ENCODE measurements at places on chromosomes 13 and 19.

DNA sequence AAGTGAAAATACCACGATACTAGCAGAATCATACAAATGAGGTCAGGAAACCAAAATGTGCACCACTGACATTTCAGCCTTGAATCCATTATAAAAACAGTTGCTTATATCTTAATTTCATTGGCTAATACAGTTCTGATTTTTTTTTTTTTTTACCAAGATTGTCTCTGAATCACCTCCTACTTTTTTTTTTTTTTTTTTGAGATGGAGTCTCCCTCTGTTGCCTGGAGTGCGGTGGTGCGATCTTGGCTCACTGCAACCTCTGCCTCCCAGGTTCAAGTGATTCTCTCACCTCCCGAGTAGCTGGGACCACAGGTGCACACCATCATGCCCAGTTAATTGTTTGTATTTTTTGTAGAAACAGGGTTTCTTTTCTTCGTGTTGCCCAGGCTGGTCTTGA is 270.2 kb downstream of the LMO7 start:
- no peak for DNase-seq

DNA sequence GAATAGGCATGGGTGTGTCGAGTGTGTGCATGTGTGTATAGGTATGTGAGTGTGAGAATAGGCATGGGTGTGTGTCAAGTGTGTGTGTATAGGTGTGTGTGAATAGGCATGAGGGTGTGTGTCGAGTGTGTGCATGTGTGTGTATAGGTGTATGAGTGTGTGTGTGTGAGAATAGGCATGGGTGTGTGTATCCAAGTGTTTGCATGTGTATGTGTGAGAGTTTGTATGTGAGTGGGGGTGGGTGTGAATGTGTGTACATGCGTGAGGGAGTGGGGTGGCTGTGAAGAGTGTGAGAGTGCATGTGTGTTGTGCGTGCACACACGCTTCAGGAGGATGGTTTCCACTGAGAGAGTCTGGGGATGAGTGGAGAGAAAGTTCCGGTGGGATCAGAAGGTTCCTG is 13.5 kb downstream of the EVI5L start:
- DNase-seq: no peak

DNA sequence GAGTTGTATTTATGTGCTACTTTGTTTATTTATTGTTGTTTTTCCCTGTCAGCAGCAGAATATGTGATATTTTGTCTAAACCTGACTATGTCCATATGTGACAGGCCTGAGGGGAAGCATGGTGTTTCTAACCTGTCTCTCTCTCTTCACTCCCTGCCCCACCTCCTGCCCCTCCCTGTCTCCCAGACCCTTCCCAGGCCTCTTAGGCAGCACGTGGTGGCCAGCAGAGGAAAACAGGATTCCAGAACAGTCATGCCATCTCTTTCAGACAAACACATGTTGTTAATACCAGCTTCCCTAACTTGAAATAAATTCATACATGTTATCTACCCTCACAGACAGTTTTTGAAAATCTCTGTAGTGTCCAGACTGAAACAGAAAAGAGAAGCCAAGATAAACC is 31.0 kb upstream of the ATP11A start:
- no peak for DNase-seq

DNA sequence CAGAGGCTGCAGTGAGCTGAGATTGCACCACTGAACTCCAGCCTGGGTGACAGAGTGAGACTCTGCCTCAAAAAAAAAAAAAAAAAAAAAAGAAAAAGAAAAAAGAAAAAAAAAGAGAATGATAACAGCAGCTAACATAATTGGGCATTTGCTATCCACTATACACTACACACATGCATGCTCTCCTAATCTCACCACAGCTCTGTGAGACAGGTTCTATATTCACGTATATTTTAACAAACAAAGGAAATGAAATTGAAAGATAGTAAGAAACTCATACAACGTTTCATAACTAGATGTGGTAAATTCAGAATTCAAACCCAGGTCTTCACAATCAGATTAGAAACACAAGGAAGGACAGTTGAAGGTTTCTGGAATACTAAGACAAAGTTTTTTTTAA is 265.7 kb downstream of the DIAPH3 start:
- DNase-seq: no peak

DNA sequence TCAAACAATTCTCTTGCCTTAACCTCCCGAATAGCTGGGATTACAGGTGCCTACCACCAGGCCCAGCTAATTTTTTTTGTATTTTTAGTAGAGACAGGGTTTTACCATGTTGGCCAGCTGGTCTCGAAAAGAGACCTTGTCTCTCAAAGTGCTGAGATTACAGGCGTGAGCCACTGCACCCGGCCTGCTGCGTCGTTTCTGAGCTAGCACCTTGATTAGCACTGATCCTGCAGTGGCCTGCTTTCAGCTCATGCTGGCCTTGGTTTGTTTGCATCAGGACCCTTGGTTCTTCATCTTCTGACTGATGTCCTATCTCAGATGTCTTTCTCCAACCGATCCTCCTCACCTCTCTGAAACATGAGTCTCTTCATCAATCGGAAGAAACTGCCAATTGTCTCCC is 4.9 kb upstream of the TFDP1 start:
- no peak for DNase-seq

- DNase-seq: no peak
Observed at GRCh38 chr13:111971891-111972780, 94.8 kb upstream of the SOX1 start.

DNA sequence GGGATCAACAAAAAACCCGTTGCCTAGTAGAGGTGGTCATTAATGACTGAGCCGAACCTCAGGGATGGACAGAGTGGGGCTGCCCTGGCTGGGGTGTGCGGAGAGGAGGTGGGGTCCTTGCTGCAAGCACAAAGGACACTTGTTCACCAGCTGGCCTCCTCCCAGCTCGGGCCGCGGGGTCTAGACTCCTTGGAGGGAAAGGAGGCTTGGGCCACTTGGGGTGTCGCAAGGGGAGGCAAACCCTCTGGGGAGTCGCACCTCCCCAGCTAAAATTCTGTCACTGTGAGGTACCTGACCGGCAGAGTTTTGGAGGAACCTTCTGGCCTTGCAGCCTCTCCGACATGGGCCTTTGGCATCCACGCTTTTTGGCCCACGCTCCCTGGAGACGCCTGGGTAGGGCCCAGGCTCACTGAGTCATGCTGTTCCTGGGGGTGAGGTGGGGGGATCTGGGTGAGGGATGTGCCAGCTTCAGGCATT is 8.2 kb downstream of the KLHL26 start:
- no peak for DNase-seq

Data from iPS DF 19.7 (cell line).